Effector CD4-positive, alpha-beta T cell (primary cell): ENCODE measurements at places on chromosomes 2 and 18.

GRCh38 chr2:10073706-10074105 is 6.5 kb downstream of the CYS1 start:
- no peak for DNase-seq

GRCh38 chr2:159201360-159202063 is 85.0 kb downstream of the WDSUB1 start:
- DNase-seq = no peak

DNA sequence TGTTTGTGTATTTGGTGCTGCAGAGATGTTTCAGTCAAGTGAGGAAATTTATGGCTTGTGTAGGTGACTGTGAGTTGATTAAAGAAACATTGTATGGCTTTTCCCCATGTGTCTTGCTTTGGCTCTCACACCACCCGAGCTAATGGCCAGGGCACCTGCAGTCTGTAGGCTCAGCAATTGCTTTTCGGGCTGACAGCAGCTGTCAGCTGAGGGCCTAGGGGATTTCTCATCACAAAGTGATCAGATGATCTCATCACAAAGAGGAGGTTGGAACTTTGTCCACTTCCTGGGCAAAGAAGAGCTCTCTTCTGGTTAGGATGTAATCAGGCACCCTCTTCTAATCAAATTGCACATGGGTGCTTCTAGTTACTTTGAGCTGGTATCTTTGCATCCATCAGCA is 632.2 kb downstream of the SLC4A3 start:
- no peak for DNase-seq

DNA sequence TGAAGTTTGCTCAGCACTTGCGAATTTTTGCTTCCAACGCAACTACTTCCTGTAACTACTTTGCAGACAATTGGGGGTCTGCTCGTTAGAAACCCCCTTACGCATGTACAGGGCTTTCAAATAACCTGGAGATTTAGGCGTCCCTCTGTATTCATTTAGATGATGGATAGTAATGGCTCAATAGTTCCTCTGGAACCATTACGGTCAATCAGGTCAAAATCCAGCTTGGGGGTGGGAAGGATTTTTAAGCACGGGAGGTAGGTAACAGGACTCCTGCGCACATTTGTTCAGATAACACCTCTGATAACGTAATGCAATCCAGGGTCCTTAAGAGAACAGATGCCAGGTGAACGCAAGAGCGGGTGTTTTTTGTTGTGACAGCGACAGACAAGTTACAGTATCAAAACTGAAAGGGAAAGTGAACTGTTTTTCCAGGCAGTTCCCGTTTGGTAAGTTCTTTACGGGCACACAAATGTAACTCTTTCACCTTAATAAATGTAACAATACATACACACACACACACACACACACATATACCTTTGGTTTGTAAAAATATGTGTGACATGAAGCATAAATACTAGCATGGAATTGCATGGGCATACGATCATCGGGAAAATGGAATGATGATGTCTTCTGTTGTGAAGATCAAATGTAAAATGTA is 3.8 kb upstream of the OSR1 start:
- no peak for DNase-seq

GRCh38 chr2:86790676-86791572 is at the start of gene CD8A:
CD8A (minus strand) TSS chr2:86790913; CDS start chr2:86790825, 88 bp downstream.
- DNase-seq = no peak

GRCh38 chr18:76371301-76372203 is 123.5 kb downstream of the ZNF516 start:
- DNase-seq = no peak

- DNase-seq = no peak
These were observed 31.4 kb upstream of the CD28 start for GRCh38 chr2:203675086-203675485.

GRCh38 chr2:60945341-60945740 is 64.0 kb downstream of the REL start:
- DNase-seq = no peak

DNA sequence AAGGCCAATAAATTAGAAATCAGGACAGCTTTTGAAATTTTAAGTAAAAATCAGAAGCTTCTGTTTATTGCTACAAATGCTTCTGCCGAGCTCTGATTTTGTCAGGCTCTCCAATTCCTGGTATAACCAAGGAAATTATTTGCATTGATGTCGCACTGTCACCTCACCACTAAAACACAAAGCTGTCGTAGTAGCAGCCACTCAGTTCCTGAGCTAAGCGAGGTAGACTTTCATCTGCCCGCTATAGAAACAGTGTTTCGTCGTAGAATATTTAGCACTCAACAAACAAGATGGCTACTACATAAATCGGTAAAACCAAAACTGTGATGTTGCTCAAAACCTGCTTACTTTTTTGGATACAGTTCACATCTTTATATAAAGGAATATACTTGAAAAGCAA is 141.3 kb upstream of the FOSL2 start:
- no peak for DNase-seq

DNA sequence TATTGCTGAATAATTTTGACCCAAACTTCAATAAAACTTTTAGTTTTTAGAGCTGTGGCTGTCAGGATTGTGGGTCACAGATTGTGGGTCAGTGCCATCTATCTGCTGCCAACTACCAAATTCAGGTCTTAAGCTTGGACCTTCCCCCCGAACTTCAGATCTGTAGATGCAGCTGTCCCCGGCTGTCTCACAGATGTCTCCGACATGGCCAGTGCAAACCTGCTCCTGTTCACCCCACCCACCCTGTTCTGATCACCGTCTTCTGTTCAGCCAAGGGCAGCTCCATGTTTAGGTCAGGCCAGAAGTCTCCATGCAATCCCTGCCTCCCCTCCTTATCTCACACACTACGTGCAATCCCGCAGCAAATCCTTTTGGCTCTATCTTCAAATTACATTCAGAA is 175.0 kb downstream of the PRKCE start:
- no peak for DNase-seq

- no peak for DNase-seq
These were observed 1323.9 kb upstream of the DDX18 start for GRCh38 chr2:116490511-116491145.

DNA sequence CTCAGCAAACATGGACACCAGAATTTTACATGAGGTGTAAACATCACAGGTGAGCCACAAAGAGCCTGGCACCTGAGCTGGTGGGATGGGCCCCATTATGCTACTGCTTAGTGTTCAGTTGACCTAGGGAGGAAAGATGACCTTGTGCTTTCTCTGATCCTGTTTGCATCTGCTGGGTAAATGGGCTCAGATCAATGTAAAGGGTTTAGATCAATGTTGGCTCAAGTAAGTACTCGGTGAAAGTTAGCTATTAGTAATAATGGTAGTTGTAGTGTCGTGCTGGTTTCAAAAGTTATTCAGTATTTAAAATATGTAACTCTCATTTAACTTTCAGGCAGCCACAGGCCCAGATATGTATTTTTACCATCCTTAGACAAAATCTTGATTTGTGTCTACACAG is 19.8 kb downstream of the ABHD3 start:
- no peak for DNase-seq

DNA sequence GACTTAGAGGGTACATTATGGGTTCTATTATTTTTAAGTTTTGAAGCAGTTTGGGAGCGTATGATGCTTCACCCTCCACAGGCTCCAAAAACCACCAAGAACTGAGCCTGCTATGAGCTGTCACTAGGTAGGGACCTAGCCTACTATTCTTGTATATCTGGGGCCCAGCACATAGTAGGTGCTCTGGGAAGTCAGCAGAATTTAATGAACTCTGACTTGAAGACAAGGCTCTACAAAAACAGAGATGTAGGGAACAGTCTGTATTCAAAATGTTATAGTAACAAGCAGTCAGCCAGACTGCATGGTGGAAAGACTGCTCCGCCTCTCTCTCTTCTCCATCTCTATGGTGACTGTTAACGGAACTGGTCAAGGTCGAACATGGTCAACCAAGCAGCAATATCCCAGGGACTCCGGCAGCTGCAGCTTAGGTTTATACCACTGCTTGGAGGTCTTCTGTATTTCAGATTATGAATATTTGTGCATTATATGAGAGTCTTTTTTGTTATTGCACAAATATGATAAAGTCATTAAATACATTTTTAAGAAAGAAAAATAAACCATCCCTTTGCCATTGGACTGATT is 22.2 kb upstream of the YWHAQ start:
- no peak for DNase-seq

- DNase-seq = no peak
These were observed 166.6 kb downstream of the TNS1 start for GRCh38 chr2:217835931-217836891.

DNA sequence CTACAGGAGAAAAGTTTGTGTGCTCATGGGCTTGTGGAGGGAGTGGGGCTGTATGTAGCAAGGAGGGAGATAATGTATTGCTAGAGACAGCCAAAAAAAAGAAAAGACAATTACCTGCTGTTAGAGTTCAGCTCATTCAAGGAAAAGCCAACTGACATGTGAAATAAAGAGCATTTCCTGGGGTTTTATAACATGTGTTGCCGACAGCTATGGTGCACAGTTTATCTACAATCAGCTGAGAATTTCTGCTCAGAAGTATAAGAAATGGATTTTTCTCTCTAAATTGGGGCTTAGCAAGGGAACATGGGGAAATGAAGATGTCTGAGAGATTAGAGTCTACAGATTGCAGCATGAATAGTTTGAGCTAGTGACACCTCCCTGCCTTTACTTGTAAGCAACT is 674.1 kb downstream of the SUCLG1 start:
- DNase-seq = no peak
